ENCODE measurements at places on chromosomes 6 and 20.

GRCh38 chr6:54892831-54893230 lies 46.3 kb downstream of the FAM83B start:
- DNase-seq, result no peak

- DNase-seq, result no peak
Measured at GRCh38 chr6:6721606-6722005, 133.1 kb downstream of the LY86 start.

DNA sequence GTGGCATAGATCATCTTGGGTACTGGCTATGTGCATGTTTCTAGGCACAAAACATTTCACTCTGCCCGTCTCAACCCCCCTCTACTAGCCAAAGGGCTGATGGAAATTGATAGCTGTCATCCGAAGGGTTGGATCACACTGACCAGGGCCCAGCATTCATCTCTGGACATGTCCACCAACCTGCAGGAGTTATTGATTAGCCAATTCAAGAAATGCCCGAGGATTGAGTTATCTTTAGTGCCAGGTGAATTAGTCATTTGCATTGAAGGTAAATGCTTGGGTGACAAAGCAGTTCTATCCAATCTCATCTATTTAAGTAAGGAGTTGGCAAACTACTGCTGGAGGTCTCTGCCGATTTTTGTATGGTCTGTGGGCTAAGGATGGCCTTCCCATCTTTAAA lies 80.1 kb downstream of the CD164 start:
- DNase-seq, result no peak

DNA sequence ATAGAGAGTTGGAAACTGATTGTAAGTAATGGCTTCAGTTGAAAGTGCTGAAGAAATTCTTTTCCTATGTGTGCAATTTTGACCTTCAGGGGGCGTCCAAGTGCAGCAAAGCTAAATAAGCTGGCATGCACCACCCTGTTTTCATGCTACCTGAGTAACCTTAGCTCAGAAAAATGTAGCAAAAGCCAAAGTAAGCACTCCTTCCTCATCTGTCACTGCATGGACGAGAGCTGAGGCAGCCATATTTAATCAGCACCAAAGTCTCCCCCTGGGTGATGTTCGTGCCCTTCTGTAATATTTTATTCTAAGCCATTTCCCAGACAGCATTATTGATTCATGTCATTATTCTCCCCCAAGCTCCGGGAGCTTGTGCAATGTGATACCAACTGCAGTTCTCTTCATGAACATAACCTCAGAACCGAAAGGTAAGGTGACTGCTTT lies 123.1 kb downstream of the RPS12 start:
- no peak for DNase-seq

DNA sequence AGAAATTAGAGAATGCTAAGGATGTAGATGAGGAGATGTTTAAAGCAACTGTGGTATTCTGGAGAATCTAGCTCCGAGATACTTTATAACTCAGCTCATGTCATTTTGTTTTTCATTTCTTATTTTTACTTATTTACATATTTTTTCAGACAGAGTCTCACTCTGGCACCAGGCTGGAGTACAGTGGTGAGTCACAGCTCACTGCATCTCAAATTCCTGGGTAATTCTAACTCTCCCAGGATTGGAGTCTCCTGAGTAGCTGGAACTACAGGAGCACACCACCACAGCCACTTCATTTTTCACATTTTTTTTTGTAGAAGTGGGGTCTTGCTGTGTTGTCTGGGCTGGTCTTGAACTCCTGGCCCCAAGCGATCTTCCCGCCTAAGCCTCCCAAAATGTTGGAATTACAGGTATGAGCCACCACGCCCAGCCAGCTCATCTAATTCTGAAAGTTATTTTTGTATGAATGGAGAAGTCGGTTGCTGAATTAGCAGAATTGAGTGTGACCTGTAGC lies 94.3 kb upstream of the FAM8A1 start:
- no peak for DNase-seq

- no peak for DNase-seq
Measured at GRCh38 chr20:39453890-39454289, 491.7 kb downstream of the DHX35 start.

DNA sequence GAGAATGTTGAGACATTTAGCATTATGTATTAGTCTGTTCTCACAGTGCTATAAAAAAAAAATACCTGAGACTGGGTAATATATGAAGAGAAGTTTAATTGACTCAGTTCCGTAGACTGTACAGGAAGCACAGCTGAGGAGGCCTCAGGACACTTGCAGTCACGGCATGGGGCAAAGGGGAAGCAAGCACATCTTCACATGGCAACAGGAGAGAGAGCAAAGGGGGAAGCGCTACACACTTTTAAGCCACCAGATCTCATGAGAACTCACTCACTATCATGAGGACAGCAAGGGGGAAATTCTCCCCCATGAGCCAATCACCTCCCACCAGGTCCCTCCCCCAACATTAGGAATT lies 26.8 kb upstream of the TFAP2A start:
- DNase-seq, result no peak
